ENCODE measurements at places on chromosomes 7 and 10.
A peak's percentile ranks its signal among the peaks of the same experiment; 100 is the strongest.

- DNase-seq, result no peak
These were observed 37.1 kb downstream of the TMEM229A start for GRCh38 chr7:123995617-123996326.

DNA sequence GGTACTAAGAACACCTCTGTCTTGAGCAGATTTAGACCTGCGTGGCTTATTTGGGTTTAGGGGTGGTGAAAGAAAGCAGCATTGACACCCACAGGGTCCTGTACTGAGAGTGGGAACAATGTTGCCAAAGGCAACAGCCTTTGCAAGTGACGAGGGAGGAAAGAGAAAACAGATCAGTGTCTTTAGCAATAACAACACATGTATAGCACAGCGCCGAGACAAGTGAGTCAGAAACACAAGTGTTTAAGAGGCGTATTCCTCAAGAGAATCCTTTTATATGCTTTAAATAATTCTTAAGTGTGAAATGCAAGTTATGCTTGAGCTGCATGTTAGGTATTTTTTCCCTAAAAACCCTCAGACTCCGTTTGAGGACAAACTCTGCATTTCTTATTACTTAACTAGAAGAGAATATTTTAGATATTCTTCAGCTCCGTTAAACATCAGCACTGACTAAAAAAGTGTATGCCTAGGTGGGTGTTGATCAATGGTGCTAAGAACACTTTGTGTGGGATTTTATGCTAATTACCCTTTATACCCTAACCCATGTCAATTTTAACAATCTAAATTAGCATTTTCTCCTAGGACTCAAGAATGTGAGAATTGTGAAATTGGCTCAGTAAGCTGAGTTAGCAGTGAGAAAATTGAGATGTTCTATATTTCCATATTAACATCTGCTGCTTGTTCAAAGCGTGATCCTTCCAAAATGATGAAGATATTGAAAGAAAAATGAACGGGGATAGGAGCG is 1095.4 kb upstream of the CELF2 start:
- no peak for DNase-seq

DNA sequence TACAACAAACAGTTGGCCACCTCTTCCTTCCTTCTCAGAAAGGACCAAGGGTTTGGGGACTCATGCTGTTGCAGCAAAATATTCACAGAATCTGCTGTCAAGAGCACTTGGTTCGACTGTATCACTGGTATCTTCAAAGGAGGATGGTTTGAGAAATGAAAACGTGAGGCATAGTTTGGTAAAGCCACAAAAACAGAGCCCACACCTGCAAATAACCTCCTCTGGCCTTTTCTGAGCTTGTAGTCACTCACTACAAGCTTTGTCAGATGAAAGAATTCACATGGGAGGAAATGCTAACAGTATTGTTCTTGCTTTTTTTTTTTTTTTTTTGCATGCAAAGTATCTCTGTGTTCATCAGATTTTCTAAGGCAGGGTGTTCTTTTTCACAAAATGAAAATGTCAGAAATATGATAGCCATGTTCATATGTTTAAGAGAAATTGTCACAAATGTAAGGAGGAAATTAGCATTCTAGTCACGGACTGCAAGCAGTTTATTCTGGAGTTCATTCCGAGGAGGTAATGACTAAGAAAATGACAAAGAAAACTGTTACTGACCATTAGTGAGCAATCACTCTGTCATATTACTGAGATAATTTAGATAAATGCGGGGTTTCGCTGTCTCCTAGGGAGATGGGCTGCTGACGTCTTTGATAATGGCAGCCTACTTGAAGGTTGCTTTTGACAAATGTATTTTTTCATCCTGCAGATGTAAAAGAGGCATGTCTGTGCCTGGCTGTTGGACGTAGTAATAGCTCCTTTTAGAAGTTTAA is 117.8 kb upstream of the MYO3A start:
- DNase-seq, result no peak

DNA sequence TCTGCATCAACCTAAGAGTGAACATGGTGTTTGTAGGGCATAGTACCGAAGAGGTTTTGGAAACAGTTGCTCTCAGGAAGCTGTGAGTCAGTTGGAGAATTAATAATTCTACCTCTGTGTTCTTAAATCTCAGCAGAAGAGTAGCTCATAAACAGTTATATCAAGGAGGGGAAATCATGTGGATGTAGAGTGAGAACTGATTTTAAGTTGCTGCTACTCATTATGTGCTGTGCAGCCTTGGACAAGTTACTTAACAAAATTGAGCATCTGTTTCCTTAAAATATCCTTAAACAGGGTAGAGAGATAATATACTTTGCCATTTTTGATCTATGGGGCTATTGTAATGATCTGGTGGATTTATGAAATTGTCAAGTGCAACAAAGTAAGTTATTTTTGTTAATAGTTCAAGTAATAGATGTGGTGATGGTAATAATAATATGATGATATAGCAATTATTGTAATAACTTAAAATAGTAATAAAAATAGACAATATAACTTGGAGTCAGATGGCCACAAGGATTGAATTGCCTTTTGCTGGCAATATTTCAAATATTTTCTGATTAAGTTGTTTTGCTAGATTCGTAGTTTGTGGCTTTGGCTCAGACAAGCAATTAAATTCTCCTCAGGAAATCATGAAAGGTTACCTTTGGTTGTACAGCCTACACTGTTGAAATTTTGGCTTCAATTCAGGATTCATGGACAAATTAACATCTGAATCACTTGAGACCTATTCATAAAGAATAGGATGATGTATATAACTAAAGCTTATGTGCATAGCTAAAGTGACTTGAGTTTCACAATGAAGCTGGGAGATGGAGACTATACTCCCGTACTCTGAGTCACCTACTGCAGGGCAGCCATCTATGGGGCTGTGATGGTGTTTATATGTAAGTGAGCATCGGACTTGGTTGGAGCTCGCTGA is 228.5 kb downstream of the CDK14 start:
- no peak for DNase-seq

DNA sequence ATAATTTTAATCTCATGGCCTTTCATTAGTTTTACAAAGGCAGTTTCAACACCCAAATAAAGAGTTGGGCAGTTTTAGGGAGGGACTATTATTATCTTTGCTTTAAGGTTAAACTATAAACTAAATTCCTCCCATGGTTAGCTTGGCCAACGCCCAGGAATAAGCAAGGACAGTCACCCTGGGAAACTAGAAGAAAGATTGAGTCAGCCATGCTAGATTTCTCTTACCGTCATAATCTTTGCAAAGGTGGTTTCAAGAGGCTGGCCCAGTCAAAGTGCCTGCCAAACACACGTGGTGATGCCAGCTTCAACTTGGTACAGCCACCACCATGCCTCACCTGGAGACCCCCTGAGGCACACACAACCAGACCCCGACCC is 317.4 kb upstream of the SP8 start:
- DNase-seq, result no peak

GRCh38 chr7:54781134-54781920 is 22.3 kb upstream of the SEC61G start:
- peak; percentile 7 for DNase-seq

DNA sequence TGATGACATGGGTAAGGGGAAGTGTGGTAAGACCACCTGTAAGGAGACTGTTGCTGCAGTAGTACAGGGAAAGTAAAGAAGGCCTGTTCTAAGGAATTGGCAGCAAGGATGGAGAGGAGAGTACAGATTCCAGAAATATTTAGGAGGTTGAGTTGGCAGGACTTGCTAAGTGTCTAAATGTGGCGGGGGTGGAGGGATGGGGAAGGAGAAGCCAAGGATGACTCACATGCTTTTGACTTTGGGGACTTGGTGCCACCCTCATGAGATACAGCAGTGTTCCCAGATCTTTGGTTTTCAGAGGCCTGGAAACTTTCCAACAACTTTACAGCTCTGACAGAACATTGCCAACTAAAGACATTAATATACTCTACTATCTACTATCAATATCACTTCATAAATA is 45.4 kb downstream of the CDK6 start:
- DNase-seq, result no peak

- no peak for DNase-seq
These were observed 158.6 kb downstream of the CREB5 start for GRCh38 chr7:28570970-28571288.

DNA sequence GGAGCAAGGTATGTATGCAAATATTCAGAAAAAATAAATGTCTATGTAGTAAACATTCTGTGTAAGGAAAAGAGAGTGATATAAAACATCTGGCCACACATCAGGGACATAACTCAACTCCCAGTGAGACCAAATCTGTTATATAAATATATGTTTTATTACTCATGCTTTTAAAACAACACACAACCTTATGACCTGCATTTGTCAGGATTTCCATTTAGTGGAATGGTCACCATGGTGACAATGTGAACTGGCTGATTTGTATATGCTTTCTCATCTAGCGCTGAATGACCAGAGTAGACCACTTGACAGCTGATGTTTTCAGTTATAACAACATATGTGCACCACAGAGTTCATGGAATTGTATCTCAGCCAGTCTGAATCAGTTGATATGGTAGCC is 551.7 kb downstream of the HTR7 start:
- DNase-seq, result no peak

GRCh38 chr7:152882576-152883310 is 123.2 kb downstream of the ACTR3B start:
- DNase-seq, result no peak

DNA sequence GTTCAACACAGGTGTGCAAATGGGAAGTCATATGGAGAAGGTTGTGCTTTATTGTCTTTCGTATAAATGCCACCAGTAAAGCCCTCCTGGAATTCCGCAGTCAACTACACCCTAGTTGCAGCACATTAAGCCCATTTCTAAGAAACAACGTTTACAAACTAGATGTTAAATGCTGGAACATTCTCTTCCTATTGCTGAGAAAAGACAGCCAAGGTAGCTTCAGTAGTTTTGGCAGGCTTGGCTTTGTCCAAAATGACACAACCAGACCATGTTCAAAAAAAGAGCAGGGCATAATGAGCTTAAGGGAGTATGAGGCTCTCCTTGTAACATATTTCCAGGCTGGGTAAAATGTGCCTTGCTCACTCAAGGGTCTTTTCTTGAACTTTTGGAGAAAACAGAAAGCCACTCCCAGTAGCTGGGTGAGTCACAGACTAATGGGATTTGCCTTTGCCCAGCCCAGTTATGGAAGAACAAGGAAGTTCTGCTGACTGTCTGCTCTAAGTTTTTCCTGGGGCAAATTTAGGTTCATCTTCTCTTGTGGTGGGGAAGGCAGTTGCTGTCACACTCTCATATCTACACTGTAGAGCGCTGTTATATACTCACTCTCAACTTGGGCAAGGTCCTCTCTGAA is 238.7 kb downstream of the PLXNA4 start:
- DNase-seq, result no peak

GRCh38 chr10:103820101-103821062 is 35.0 kb downstream of the SH3PXD2A start:
- DNase-seq, result no peak

- DNase-seq, result no peak
These were observed 42.1 kb upstream of the EMX2 start for GRCh38 chr10:117500456-117500855.
